ENCODE measurements at places on chromosomes 7 and 10. TPM values are rescaled to one million over a fixed set of nuclear protein-coding genes. Genes with fewer than 3 reads are reported as not detected.

MYPN gene
- not detected for total RNA-seq

MRC1 gene
- 0.05 TPM for total RNA-seq

GOT1 gene
- 103 TPM for total RNA-seq

SNCG gene
- total RNA-seq = not detected

KLF14 gene
- total RNA-seq = not detected

PON1 gene
- total RNA-seq = not detected

SPDYE2B gene
- total RNA-seq = not detected

HGF gene
- not detected for total RNA-seq

LIMK1 gene
- total RNA-seq = 18.8 TPM

FAM25A gene
- not detected for total RNA-seq

CPVL gene
- total RNA-seq = 0.51 TPM

SPDYE16 gene
- total RNA-seq = 0.58 TPM

SLC16A9 gene
- total RNA-seq = 0.19 TPM

Data from activated T-cell treated with anti-CD3 and anti-CD28 coated beads, Interleukin-2, amount 50 U/mL, for 72 hours (primary cell).